ENCODE measurements at places on chromosomes 5 and 9.

GRCh38 chr5:1883120-1883924 is 597 bp upstream of the IRX4 start:
- DNase-seq = no peak

DNA sequence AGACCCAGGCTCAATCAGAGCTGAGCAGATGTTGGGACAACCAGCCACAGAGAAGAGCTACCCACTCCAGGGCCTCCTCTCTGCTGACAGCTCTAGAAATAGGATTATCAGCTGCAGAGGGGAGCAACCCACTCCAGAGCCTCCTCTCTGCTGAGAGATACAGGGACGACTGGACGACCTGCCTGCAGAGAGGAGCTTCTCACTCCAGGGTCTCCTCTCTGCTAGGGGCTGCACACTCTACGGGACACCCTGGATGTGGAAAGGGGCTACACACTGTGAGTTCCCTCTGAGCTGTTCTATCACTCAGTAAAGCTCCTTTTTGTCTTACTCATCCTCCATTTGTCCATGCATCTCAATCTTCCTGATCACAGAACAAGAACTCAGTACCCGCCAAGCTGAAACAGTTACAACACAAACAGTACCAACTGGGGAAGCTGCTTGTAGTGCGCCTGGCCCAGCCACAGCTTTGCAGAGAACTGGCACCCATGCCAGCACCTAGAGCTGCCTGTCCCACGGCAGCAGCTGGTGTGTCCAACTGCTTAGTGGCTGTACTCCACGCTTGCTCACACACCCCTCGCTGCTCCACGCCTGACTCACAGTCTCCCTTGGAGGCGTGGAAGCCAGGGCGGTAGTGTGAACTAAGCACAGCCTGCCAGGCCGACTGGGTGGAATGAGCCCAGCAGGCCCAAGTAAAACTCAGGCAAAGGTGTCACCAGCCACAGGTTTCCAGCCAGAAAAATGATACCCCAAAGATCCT is 56.8 kb downstream of the PRELID2 start:
- DNase-seq = no peak

DNA sequence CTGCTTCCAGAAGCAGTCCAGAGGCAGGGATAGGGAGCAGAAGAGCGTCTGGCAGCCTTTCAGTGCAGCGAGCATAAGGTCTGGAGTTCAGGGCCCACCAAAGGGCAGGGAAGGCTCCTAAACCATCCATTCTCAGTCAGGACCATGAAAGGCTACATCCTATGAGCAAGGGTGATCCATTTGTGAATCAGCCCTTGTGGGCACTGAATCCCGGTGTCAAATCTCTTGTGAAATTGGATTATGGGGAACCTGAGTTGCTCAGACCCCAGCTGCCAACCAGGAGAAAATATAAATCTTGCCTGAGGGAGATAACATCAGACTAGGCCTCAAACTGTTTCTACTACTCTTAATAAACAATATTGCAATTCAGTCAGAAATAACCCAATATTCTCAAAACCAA is 204.4 kb downstream of the SYK start:
- DNase-seq = no peak

DNA sequence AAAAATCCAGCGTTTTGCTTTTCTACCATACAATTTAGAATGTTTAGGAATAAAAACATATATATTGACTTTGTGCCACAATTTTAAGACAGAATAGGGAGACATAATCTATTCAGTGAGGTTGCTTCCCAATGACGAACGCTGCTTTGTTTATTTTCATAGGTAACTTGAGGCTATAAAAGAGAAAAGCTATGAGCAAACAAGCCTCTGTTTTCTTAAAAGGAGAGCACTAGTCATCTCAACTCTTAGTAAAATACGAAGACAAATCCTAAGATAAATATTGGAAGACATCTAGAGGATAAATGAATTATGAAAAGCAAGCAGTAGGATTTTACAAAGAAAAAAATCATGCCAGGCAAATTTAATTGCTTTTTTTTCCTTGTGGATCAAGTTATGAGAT is 363.6 kb downstream of the ANXA1 start:
- DNase-seq = no peak

- DNase-seq = no peak
Observed at GRCh38 chr5:173452119-173452905, 124.1 kb upstream of the STC2 start.

- DNase-seq = no peak
Observed at GRCh38 chr9:69582018-69582417, 90.2 kb downstream of the APBA1 start.

GRCh38 chr5:43400082-43400481 is 12.1 kb downstream of the CCL28 start:
- no peak for DNase-seq

GRCh38 chr5:41794471-41794870 is 75.8 kb downstream of the OXCT1 start:
- no peak for DNase-seq

- DNase-seq = no peak
Observed at GRCh38 chr9:122128969-122129343, 30.6 kb downstream of the NDUFA8 start.

Data from activated naive CD4-positive, alpha-beta T cell treated with anti-CD3 and anti-CD28 coated beads, Interleukin-2, amount 50 U/mL, for 16 hours (primary cell).